ENCODE measurements at places on chromosomes 7 and 10. TPM values are rescaled to one million over a fixed set of nuclear protein-coding genes. Genes with fewer than 3 reads are reported as not detected.
A peak's percentile ranks its signal among the peaks of the same experiment; 100 is the strongest.

Gene GSDME
- total RNA-seq = 11.0 TPM

Gene SFRP4
- total RNA-seq = 56.0 TPM

DNA sequence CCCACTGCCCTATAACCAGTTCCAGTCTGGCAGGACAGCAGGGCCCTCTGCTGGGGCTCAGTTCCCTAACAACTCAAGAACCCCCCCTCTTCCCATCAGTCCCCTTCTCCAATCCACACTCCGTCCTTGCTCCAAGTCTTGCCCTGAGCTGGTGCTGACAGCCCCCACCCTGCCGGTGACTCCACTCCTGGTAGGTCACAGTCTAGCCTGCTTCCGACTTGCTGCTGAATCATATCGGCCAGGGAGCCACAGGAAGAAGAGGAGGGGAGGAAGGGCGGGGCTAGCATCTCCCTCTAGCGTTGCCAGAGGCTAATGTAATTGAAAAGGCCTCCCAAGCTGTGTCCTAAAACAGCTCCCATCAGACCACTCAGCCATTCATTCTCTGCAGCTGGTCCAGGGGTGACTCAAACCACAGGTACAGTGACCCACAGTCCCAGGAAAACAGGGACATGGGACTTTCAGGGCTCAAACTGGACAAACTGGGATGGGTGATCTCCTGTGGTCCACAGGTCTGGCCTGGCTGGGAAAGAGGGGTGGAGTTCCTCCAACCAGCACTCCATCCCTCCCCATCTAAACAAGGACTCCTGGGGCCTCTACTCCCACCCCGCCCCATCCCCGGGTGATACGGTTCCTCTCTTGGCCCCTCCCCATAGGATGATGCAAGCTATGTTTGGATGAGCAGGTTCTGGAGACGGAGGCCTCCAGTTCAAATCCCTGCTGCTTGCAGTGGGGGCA lies 158.8 kb downstream of the SH3PXD2A start:
- no peaks in the 10 kb centered on the region for H3K36me3 ChIP-seq
- peaks cover 56% of the 10 kb centered on the region for H3K4me1 ChIP-seq
- peak overlapping the region; percentile 75 for H3K27ac ChIP-seq
- no peak overlapping the region for H3K4me3 ChIP-seq

DNA sequence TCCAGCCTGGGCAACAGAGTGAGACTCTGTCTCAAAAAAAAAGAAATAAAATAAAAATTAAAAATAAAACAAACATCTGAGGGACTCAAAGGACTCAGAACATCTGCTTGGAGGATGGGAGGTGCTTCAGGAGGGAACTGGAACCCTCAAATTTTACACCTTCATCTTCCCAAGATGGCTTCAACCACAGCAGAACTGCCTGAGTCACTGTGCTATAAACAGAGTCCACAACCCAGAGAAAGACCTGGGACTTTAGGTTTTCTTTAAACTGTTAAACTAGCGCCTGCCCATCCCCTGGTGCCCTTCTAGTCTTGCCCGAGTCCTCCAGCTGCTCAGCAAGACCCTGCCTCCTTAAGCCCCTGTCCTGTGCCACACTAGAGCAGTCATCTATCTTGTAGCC lies 40.8 kb downstream of the RGS10 start:
- DNase-seq = no peak
- no peak overlapping the region for H3K27ac ChIP-seq
- peaks cover 8% of the 10 kb centered on the region for H3K4me1 ChIP-seq
- no peak overlapping the region for H3K4me3 ChIP-seq
- no peaks in the 10 kb centered on the region for H3K27me3 ChIP-seq

Gene ORC5
- total RNA-seq = 19.9 TPM

Gene ACTL6B
- total RNA-seq = 0.49 TPM

Gene CAMK2B
- 3.2 TPM for total RNA-seq

GRCh38 chr10:35133586-35133985 lies 6.9 kb downstream of the CREM start:
- no peak for DNase-seq
- H3K27ac ChIP-seq = no peak overlapping the region
- no peaks in the 10 kb centered on the region for H3K36me3 ChIP-seq
- H3K4me1 ChIP-seq = peaks cover 22% of the 10 kb centered on the region

- H3K36me3 ChIP-seq = no peaks in the 10 kb centered on the region
- no peak for DNase-seq
- no peaks in the 10 kb centered on the region for H3K4me1 ChIP-seq
- H3K27me3 ChIP-seq = no peaks in the 10 kb centered on the region
- no peak overlapping the region for H3K27ac ChIP-seq
Observed at GRCh38 chr7:115267503-115267902, 345.6 kb downstream of the MDFIC start.

- H3K27me3 ChIP-seq = no peaks in the 10 kb centered on the region
- H3K27ac ChIP-seq = peak overlapping the region; percentile 99
- DNase-seq = no peak
- H3K4me3 ChIP-seq = peak overlapping the region; percentile 2
- H3K4me1 ChIP-seq = peaks cover 100% of the 10 kb centered on the region
Observed at GRCh38 chr10:71765906-71766716, 7.2 kb downstream of the VSIR start.

DNA sequence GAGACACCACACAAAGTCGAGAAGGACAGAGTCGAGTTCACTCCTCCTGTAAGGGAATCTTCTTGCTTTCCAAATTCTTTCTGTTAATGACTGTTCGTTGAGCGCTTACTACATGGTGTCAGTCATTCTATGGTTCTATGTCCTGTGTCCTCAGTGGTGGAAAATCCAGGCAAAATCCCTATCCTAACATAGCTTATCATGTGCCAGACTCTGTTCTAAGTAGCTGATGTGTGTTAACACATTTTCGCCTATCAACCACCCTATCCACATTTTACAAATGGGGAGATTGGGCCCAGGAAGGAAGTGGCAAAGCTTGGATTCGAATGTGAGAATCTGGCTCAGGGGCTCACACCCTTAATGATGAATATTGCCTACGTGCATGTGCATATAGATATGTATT lies 280.1 kb downstream of the GATA3 start:
- H3K27me3 ChIP-seq = no peaks in the 10 kb centered on the region
- H3K4me3 ChIP-seq = no peak overlapping the region
- H3K36me3 ChIP-seq = no peaks in the 10 kb centered on the region
- H3K27ac ChIP-seq = no peak overlapping the region

- no peaks in the 10 kb centered on the region for H3K27me3 ChIP-seq
- no peaks in the 10 kb centered on the region for H3K36me3 ChIP-seq
- H3K4me3 ChIP-seq = no peak overlapping the region
- H3K27ac ChIP-seq = peak overlapping the region; percentile 71
- DNase-seq = no peak
- H3K4me1 ChIP-seq = peaks cover 7% of the 10 kb centered on the region
Observed at GRCh38 chr10:17038627-17039026, 91.0 kb downstream of the CUBN start.

DNA sequence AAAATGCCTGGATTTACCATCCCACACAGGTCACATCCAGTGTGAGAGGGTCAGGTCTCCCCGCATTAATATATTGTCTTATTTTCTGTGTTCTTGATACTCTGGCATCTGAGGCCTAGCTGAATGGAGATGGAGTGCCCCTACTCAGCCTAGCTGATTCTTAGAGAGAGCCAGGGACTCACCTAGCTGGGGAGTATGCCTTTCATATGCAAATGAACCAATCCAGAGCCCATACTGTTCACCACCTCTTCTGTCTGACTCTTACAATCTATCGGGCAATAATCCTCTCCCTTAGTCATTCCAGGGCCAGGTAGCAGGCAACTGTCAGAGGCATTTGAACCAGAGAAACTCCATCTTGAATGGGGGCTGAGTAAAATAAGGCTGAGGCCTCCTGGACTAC lies 46.3 kb downstream of the LBX1 start:
- H3K4me3 ChIP-seq = no peak overlapping the region
- DNase-seq = no peak
- no peak overlapping the region for H3K27ac ChIP-seq
- H3K27me3 ChIP-seq = no peaks in the 10 kb centered on the region
- H3K4me1 ChIP-seq = no peaks in the 10 kb centered on the region

GRCh38 chr7:33388332-33388731 lies 259.0 kb downstream of the BBS9 start:
- DNase-seq = no peak
- H3K4me1 ChIP-seq = no peaks in the 10 kb centered on the region
- no peak overlapping the region for H3K27ac ChIP-seq
- no peaks in the 10 kb centered on the region for H3K27me3 ChIP-seq
- no peak overlapping the region for H3K4me3 ChIP-seq

Gene NODAL
- not detected for total RNA-seq

- H3K4me3 ChIP-seq = peak overlapping the region; percentile 85
- H3K36me3 ChIP-seq = no peaks in the 10 kb centered on the region
- H3K4me1 ChIP-seq = peaks cover 21% of the 10 kb centered on the region
- no peak for DNase-seq
Observed at GRCh38 chr10:91410638-91411371, 661 bp downstream of the HECTD2 start.

DNA sequence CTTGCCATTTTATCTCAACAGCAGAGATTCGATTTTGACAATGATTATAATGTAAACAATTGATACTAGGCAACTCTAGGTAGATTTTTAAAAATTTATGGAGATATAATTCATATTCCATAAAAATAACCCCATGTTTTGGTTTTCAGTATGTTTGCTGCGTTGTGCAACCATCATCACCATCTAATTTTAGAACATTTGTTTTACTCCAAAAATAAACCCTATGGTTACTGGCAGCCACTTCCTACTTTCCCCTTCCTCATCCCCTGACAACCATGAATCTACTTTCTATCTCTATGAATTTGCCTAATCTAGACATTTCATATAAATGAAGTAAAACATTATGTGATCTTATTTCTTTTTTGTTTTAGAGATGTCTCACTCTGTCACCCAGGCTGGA lies 401.9 kb downstream of the THSD7A start:
- H3K4me3 ChIP-seq = no peak overlapping the region
- H3K27me3 ChIP-seq = no peaks in the 10 kb centered on the region
- H3K36me3 ChIP-seq = no peaks in the 10 kb centered on the region
- no peaks in the 10 kb centered on the region for H3K4me1 ChIP-seq
- no peak for DNase-seq

Gene RNF133
- total RNA-seq = 0.98 TPM

DNA sequence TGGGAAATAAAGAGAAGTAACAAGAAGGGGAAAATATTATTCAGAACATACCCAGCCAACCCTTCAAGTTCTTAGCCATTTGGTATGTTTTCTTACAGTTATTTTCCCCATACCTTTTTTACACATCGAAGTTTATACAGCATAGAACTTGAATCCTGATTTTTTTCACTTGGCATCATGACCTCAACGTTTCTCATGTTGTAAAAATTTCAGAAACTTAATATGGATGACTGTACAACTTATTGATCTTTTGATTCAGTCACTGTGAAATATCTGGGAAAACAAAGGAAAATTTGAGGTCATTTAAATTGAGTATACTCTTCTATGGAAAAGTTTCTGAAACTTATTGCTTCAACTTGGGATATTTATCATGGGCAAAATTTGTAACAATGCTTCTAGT lies 103.6 kb upstream of the FAM171A1 start:
- H3K4me1 ChIP-seq = no peaks in the 10 kb centered on the region
- H3K27ac ChIP-seq = no peak overlapping the region
- DNase-seq = no peak
- H3K27me3 ChIP-seq = no peaks in the 10 kb centered on the region
- no peaks in the 10 kb centered on the region for H3K36me3 ChIP-seq

GRCh38 chr10:31751051-31751737 lies 177.4 kb downstream of the ARHGAP12 start:
- DNase-seq = no peak
- H3K27me3 ChIP-seq = no peaks in the 10 kb centered on the region
- H3K36me3 ChIP-seq = no peaks in the 10 kb centered on the region
- peak overlapping the region; percentile 70 for H3K27ac ChIP-seq

Gene GRB10
- 48.6 TPM for total RNA-seq

Gene MSMB
- not detected for total RNA-seq

- H3K27ac ChIP-seq = no peak overlapping the region
- no peaks in the 10 kb centered on the region for H3K4me1 ChIP-seq
- no peak for DNase-seq
- no peaks in the 10 kb centered on the region for H3K36me3 ChIP-seq
- H3K27me3 ChIP-seq = no peaks in the 10 kb centered on the region
Observed at GRCh38 chr10:2744547-2745200, 322.7 kb upstream of the PFKP start.

- H3K27me3 ChIP-seq = no peaks in the 10 kb centered on the region
- H3K27ac ChIP-seq = no peak overlapping the region
- H3K4me1 ChIP-seq = no peaks in the 10 kb centered on the region
- DNase-seq = no peak
- H3K36me3 ChIP-seq = no peaks in the 10 kb centered on the region
Observed at GRCh38 chr10:23338155-23338828, 6.3 kb downstream of the C10orf67 start.

DNA sequence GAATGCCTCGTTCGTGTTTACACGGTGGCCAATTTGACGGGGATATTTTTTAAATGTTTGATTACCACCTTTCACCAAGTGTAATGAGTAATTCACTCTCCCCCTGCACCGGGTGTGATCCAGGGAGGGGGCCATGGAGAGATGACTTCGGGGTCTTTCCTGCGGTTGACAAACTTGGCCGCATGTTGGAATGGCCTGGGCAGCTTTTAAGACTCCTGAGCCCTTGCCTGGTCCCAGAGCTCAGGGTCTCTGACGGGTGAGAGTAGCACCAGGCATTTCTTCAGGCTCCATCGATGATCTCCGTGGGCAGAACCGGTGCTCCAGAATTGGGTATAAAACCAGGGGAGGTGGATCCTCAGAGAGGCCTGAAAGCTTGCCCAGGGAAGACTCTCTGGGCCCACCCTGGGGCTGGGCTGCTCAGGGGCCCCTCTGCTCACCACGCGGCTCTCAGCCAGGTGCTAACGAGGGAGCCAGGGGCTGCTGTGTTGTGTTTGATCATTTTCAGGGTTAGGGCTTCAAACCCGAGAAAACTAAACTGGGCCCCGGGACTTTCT lies 882 bp downstream of the ZNF282 start:
- peak overlapping the region; percentile 90 for H3K27ac ChIP-seq
- no peak for DNase-seq
- peaks cover 26% of the 10 kb centered on the region for H3K4me1 ChIP-seq
- H3K4me3 ChIP-seq = peak overlapping the region; percentile 80

DNA sequence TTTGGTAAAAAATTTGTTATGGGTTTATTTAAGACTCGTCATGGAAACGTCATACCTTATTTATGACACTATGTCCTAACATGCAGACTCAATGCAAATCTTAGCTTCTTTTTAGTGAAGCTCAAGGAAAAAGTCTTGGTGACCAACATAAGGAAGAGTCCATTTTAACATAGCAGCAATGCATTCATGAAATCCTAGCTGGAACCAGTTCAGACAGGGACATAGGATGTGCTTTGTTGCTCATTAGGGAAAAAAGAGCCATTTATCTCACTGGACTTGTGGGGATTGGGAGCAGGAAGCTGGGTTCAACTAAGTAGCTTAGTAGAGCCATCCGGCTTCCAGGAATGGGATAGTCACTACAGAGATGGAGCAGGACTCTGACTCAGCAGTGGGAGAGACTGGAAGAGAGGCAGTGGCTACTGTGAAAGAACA lies 100.7 kb upstream of the DKK1 start:
- no peak overlapping the region for H3K4me3 ChIP-seq
- H3K27me3 ChIP-seq = no peaks in the 10 kb centered on the region
- DNase-seq = no peak
- H3K27ac ChIP-seq = no peak overlapping the region
- H3K36me3 ChIP-seq = no peaks in the 10 kb centered on the region

Gene CHRM2
- total RNA-seq = 1.2 TPM

Measured in vagina (tissue), 2 donors.